ENCODE measurements at places on chromosomes 3 and 15.
A peak's percentile ranks its signal among the peaks of the same experiment; 100 is the strongest.

DNA sequence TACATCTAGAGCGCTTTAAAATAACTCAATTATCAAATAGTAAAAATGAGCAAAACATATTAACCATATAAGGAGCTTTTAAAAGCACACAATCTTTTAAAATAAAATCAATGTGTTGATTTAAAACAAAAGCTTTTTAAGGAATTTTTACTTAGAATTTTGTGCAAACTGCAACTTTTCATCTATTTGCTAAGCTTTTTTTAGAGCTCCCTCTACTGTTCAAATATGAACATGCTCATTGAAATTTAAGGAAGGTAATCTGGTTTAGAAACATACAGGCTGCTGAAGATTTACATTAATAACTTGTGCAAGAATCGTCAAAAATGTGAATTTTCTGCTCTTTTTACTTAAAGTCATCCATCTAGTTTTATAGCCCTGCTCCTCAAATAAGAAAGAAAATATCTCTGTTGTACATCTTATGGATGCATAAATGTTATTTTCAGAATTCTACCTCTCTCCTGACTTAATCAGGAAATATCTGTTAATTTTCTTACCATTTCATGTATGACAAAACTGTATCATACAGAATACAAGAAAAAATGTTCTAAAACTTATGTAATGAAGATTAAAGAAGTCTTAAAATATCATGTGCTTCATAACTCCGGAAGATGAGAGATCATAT lies 469.4 kb upstream of the ROBO2 start:
- H3K27me3 ChIP-seq: no peaks in the 10 kb centered on the region
- no peak overlapping the region for H3K27ac ChIP-seq
- no peak for DNase-seq
- no peak overlapping the region for H3K4me3 ChIP-seq
- H3K4me1 ChIP-seq: no peaks in the 10 kb centered on the region

- H3K4me3 ChIP-seq: no peak overlapping the region
- H3K27ac ChIP-seq: no peak overlapping the region
- H3K36me3 ChIP-seq: no peaks in the 10 kb centered on the region
These were observed 27.7 kb upstream of the SMAD3 start for GRCh38 chr15:67037694-67038093.

GRCh38 chr3:29242296-29242695 lies 38.6 kb upstream of the RBMS3 start:
- H3K36me3 ChIP-seq: no peaks in the 10 kb centered on the region
- peaks cover 5% of the 10 kb centered on the region for H3K4me1 ChIP-seq
- no peak overlapping the region for H3K27ac ChIP-seq
- no peak overlapping the region for H3K4me3 ChIP-seq
- DNase-seq: no peak
- H3K27me3 ChIP-seq: no peaks in the 10 kb centered on the region

GRCh38 chr15:46366360-46367007 lies 731.7 kb downstream of the SQOR start:
- H3K27me3 ChIP-seq: no peaks in the 10 kb centered on the region
- no peak for DNase-seq
- no peak overlapping the region for H3K4me3 ChIP-seq
- H3K27ac ChIP-seq: no peak overlapping the region
- H3K4me1 ChIP-seq: no peaks in the 10 kb centered on the region

DNA sequence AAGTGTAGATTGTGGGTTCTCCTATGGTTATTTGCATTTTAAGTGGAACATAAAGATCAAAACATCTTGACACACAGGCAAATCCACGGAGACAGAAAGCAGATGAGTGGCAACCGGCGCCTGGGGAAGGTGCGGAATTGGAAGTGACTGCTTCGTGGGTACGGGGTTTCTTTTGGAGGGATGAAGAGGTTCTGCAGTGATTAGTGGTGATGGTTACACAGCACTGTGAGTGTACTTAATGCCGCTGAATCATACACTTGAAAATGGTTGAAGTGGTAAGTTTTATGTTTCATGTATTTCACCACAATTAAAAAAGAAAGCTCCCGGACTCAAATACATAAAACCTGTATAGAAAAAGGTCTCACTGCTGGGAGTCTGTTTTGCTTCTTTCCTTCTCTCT lies 18.5 kb upstream of the VPS33B start:
- no peak overlapping the region for H3K27ac ChIP-seq
- H3K36me3 ChIP-seq: no peaks in the 10 kb centered on the region
- H3K27me3 ChIP-seq: no peaks in the 10 kb centered on the region
- H3K4me1 ChIP-seq: no peaks in the 10 kb centered on the region

DNA sequence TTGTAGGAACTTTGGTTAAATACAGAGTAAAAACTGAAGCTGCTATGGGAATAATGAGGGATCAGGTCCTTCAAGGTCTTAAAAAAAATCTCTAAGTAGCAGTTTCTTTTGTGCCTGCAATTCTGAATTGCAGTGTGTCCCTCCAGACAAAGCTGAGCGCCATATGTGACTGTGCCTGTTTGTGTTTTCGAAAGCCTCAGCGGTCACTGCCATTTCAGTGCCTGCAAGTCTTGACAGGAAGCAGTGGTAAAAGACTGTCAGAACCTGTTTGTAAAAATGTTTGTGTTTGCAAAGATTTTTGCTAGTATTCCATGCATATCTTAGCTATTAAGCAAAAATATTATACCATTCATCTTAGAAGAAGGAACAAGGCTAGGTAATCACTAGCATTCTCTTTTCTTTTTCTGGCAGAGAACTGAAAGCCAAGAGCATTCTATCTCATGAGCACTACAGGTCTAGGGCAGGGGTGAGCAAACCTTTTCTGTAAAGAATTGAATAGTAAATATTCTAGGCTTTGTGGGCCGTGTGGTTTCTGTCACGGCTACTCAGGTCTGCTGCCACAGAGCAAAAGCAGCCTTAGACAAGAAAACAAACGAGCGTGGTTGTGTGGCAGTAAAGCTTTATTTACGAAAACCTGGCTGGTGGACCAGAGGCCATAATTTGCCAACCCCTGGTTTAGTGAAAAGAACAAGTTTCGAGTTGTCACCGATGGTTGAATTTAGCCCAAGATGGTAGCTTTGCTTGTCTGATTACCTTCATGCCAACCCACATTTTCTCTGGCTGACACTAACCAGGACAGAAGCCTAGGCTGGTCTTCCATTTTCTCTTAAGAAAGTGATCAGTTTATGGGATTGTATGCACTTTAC lies 134.4 kb downstream of the CACNA1D start:
- DNase-seq: peak; percentile 87
- H3K4me3 ChIP-seq: no peak overlapping the region
- no peaks in the 10 kb centered on the region for H3K36me3 ChIP-seq

GRCh38 chr3:128066114-128066513 lies 13.9 kb downstream of the SEC61A1 start:
- H3K4me3 ChIP-seq: no peak overlapping the region
- H3K4me1 ChIP-seq: peaks cover 5% of the 10 kb centered on the region
- DNase-seq: no peak

DNA sequence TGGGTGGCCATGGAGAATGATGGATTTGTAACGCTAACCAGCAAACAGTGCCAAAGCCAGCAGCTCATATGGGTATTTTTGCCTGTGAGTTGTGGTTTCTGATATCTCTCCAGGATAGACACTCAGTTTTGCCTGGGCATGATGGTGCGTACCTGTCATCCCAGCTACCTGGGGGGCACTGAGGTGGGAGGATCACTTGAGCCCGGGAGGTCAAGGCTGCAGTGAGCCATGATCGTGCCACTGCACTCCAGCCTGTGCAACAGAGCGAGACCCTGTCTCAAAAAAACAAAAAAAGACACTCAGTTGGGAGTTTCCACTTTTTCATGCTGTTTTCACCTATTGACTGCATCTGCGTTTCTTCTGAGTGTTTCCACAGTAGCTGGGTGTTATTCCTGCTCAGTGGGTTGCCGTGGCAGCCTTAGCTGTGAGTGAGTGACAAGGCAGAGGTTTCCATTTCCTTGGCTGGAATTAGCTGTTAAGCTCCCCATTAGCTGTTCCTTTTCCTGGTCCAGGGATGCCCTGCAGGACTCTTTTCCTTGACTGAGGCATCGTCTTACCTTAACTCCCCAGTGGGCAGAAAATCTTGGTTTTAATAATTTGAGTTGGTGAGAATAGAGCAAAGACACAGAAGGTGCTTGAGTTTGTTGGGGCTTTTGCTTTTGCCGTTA lies 14.2 kb upstream of the RPP14 start:
- no peaks in the 10 kb centered on the region for H3K4me1 ChIP-seq
- H3K27me3 ChIP-seq: no peaks in the 10 kb centered on the region
- H3K4me3 ChIP-seq: no peak overlapping the region
- DNase-seq: no peak
- H3K36me3 ChIP-seq: no peaks in the 10 kb centered on the region

GRCh38 chr3:100245136-100245535 lies 15.7 kb upstream of the TBC1D23 start:
- DNase-seq: no peak
- no peak overlapping the region for H3K27ac ChIP-seq
- no peaks in the 10 kb centered on the region for H3K4me1 ChIP-seq
- no peaks in the 10 kb centered on the region for H3K36me3 ChIP-seq
- H3K4me3 ChIP-seq: no peak overlapping the region
- H3K27me3 ChIP-seq: no peaks in the 10 kb centered on the region

GRCh38 chr3:99601515-99601914 lies 36.9 kb upstream of the COL8A1 start:
- H3K4me1 ChIP-seq: no peaks in the 10 kb centered on the region
- no peak for DNase-seq
- H3K27me3 ChIP-seq: no peaks in the 10 kb centered on the region
- H3K4me3 ChIP-seq: no peak overlapping the region

GRCh38 chr3:81485444-81485865 lies 276.0 kb downstream of the GBE1 start:
- H3K4me3 ChIP-seq: no peak overlapping the region
- H3K36me3 ChIP-seq: no peaks in the 10 kb centered on the region
- peaks cover 18% of the 10 kb centered on the region for H3K4me1 ChIP-seq
- peak overlapping the region; percentile 55 for H3K27ac ChIP-seq
- DNase-seq: no peak
- no peaks in the 10 kb centered on the region for H3K27me3 ChIP-seq

DNA sequence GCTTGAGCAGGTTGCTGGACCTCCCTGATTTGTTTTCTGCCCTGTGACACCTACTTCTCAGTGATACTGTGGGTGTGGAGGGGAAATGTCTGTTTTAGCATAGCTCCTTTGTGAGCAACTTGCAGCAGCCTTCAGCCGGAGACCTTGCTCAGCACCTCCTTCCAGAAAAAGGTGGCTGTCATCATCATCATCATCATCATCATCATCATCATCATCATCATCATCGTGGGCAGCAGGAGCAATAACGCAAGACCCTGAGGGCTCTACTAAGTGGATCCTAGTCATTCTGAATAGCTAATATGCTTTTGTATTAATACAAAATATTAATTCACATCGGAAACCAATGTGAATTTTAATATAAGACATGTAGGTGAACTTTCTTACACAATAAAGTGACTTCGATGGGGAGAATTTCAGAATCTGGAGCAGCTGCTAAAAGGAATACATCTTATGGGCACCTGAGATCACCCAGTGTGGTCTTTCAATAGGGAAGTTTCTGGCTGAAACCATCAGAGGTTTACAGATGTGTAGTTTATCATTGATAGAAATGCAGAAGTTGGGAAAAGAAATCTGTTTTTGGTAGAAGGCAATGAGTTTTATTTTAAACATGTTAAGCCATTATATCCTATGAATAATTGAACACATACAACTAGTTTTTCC lies 8.6 kb downstream of the GABRR3 start:
- no peak for DNase-seq
- no peak overlapping the region for H3K27ac ChIP-seq
- H3K4me3 ChIP-seq: no peak overlapping the region
- H3K27me3 ChIP-seq: peaks cover 5% of the 10 kb centered on the region

GRCh38 chr15:100680726-100681125 lies 78.3 kb downstream of the ASB7 start:
- DNase-seq: peak; percentile 53
- no peaks in the 10 kb centered on the region for H3K36me3 ChIP-seq
- no peaks in the 10 kb centered on the region for H3K27me3 ChIP-seq
- H3K4me3 ChIP-seq: no peak overlapping the region

DNA sequence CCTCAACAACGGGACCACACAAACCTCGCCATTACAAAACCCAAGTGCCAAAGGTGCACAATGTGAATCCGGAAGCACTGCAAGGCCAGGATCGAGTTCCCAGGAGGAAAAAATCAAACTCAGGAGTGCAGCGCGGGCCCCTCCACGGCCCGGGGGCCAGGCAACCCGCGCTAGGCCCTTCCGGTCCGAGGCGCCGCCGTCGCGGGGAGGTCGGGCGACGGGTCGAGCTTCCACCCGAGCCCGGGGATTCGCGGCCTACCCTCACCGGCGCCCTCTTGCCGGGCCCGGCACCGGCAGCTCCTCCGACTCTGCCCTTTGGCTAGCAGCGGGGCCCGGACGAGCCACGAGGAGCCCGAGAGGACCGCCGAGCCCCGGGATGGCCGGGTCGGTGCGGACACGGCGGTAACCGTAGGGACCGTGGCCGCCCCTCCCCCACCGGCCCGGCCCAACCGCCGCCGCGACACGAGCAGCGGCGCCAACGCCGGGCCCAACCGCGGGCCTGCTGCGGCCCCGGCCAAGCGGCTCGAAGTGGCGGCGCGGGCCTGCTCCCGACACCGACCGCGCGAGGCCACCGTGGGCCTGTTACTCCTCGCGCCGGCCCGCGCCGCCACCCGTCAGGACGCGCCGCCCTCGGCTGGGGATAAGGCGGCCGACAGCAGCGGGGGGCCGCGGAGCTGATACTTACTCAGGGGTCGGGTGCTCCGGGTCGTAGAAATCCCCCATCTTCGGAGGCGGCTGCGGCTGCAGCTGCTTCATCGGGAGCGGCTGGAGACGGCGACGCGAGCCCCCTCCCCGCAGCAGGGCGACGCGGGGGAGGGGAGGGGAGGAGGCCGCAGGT lies 525 bp downstream of the SETD2 start:
- H3K27me3 ChIP-seq: no peaks in the 10 kb centered on the region
- peak overlapping the region; percentile 99 for H3K4me3 ChIP-seq
- no peak for DNase-seq
- H3K36me3 ChIP-seq: no peaks in the 10 kb centered on the region
- peaks cover 57% of the 10 kb centered on the region for H3K4me1 ChIP-seq

DNA sequence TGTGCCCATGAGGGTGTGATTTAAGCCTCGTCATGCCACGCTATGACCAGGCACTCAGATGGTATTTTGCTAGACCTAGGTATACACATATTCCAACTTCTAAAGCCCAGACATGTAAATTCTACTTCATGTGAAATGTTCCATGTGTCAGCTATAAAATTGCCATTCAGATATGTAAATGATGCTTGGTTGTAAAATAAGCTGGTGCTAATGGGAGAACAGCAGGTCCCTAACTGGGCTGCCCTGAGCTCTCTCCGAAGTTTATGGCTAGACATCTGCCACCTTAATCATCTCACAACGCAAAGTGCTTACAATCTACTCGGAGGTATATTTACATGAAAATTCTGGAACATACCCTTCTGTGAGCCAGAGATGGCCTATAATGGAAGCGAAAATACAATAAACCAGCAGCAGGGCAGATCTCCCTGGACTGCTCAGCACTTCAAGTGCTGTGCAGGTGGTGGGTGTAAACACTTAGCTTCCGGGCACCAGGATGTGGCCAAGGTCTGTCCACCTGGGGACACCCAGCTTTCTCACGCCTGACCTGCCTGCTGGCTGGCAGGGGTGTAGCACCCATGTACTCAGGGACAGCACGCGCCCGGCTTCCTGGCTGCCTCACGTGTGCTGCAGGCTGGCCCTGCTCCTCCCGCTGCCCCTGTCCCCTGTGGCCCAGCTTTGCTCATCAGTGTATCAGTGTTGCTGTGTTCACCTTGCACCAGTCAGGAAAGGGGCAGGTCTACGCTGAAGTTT lies 82.0 kb downstream of the CHDH start:
- H3K4me3 ChIP-seq: no peak overlapping the region
- H3K27ac ChIP-seq: no peak overlapping the region
- no peaks in the 10 kb centered on the region for H3K4me1 ChIP-seq
- no peaks in the 10 kb centered on the region for H3K36me3 ChIP-seq
